T-helper 1 cell (primary cell): ENCODE measurements at places on chromosomes 5 and 9.

- DNase-seq: no peak
Observed at GRCh38 chr5:175896301-175897040, 25.1 kb downstream of the CPLX2 start.

- no peak for DNase-seq
Observed at GRCh38 chr5:863244-863805, 12.5 kb upstream of the ZDHHC11 start.

- no peak for DNase-seq
Observed at GRCh38 chr9:14348123-14348372, 34.1 kb upstream of the NFIB start.

GRCh38 chr5:80655231-80655774 lies 520 bp upstream of the DHFR start:
- no peak for DNase-seq

DNA sequence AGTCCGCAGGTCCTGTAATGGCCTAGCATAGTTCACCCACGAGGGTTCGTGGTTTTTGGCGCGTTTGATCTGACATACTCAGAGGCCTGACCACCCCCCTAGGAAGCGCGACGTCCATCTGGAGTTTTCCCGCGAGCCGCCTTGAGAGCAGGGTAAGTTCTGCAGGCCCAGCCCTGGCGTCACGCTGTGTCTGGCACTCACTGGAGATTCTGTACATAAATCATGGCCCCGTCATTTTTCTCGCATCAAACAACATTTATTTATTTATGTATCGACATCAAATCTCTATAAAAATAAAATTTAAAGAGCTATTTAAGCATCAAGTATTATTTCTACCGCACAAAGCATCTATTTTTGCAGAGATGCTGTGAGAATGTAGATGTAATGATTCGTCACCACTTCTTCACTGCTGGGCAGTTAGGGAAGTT lies 437 bp upstream of the TRIM41 start:
- no peak for DNase-seq

GRCh38 chr5:117065161-117065560 lies 490.5 kb upstream of the SEMA6A start:
- no peak for DNase-seq

DNA sequence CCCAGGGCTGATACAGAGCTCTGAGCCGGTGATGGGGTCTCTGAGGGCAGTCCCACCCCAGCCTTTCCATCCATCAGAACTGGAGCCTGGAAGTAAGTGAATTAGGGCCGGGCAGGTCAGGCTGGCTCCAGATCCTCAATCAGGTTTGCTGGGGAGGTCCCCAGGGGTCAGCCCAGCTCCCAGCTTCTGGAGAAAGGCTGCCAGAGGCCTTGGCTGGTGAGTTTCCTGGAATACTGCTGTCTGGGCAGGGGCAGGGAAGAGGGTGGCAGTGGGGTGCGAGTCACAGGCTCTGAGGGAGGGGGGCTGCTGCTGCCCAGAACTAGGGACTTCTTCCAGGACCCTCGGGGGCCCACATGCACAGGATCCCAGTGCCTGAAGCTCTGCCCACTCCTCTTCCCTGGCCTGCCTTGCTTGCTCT lies 200.6 kb upstream of the MVB12B start:
- no peak for DNase-seq

DNA sequence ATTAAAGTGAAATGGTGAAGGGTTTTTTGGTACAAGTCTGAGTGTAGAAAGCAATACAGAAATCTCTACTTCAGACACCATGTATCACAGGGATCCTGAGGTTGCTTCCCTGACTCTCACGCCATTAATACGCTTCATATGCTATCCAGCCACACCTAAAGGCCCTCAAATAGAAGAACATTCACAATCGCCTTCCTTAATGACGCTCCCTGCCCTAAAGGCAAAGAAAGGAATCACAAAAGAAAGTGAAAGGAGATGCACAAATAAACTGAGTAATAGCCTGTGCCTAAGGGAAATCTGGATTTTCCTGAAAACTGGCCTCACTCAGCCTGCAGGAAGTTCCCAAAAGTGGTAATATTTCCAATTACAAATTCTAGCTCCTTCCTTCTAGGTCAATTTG lies 1002.7 kb upstream of the DMAC1 start:
- no peak for DNase-seq

DNA sequence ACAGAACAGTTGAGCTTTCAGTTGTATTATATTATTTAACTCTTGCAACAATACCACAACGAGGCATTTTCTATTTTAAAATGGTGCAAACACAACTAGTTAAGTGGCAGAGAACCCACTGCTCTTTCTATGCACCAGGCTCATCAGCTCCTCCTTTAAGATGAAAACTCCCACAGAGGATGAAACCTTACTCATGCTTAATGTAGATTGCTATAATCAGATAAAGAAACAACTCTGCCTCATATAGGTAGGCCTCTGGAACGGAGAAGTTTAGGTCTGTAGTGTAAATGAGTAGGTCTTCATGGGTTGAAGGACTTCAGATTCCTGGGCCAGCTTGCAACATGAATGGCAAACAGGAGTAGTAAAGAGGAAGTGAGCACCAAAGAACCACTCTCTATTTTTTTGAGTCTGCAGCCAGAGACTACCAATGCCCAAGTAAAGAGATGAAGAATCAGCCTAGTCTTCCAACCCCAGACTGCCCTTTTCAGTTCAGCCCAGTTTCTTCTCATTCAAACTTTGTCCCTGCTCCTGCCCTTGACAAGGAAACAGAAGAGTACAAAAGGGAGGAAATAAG lies 33.9 kb downstream of the HACD4 start:
- DNase-seq: no peak

- DNase-seq: no peak
Observed at GRCh38 chr5:170537451-170538095, 33.8 kb downstream of the KCNIP1 start.

GRCh38 chr5:14208071-14209021 lies 65.2 kb downstream of the TRIO start:
- no peak for DNase-seq

GRCh38 chr5:171924493-171925122 lies 81.8 kb downstream of the FBXW11 start:
- DNase-seq: no peak

- DNase-seq: no peak
Observed at GRCh38 chr9:93958819-93959682, 3.9 kb upstream of the BARX1 start.

- DNase-seq: no peak
Observed at GRCh38 chr9:84993105-84993504, 323.6 kb downstream of the NTRK2 start.

GRCh38 chr5:140213370-140213983 lies 38.5 kb downstream of the CYSTM1 start:
- no peak for DNase-seq

DNA sequence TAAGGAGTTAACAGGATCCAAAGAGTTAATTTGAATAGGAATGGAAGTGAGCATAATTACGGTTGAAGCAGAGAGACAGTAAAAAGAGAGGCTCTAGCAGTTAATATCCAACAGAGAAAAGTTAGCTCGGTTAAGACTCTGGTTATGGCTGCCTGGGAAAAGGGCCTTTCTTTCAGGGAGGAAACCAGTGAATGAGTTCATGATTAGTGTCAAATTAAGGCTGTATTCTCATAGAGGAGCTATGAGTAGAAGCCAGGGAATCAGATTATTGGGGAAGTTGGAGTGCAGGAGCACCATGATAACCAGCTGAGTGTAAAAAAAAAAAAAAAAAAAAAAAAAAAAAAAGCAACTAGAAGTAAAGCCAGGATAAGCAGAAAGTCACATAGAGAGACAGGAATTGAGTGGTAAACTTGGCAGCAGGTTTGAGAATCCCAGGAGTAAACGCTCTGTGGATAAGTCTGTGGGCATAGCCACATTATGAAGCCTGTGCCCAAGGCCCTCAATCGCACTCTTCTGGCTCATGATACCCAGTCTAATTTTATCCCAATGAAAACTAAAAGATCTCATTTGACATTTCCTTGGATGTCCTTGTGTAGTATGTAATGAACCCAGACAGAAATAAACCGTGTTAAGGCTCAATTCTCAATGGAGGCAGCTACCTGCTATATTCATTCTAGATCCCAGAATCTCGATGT lies 372.6 kb upstream of the MPDZ start:
- no peak for DNase-seq

DNA sequence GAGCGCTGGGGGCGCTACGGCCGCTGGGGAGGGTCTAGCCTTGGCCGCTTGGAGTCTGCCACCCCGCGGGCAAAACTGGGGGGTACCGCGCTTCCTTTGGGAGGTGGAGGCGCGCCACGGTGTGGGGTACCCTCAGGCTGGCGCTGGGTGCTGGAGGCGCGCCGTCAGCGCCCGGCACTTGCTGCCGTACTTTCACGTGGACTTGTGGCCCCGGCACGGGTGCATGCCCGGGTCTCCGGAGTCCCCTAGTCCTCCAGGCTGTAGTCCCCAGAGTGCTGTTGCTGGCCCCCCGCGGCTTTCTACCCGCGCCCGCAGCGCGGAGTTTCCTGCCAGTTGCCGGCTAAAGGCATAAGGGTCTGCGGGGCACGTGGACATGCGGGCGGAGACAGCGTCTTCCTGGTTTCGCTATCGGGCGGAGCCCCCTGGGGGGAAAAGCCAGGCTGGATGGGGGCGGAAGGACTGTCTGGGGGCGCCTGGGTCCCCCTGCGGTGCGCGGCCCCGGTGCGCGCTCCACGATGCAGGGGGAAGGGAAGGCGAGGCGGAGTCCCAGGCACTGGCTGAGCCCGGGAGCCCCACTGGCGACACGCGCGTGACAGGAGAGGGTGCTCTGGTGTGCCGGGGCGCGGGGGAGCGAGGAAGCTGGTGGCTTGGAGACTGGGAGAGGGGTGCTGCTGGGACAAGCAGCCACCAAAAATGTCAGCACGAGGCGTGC lies 666 bp downstream of the PPARGC1B start:
- DNase-seq: no peak

GRCh38 chr5:43418561-43418960 lies 6.4 kb upstream of the CCL28 start:
- no peak for DNase-seq

- DNase-seq: no peak
Observed at GRCh38 chr9:92425474-92425873, 1.2 kb upstream of the OMD start.

DNA sequence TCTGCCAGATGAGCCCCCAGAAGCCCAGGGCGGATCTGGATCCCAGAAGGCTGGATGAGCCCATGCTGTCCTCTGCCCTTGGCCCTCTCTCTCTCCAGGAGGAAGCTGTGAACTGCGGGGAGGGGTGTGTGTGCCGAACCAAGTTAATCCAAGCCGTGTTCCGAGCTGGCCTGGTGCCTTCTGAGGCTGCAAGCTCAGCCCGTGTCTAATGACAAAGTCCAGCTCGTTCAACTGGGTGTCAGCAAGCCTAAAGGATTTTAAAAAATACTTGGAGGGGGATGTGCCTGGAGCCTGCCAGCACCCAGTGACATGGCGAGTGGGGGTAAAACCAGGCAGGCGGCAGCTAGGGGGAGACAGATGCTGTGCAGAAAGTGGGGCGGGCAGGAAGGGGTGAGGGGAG lies 8.0 kb downstream of the STC2 start:
- DNase-seq: no peak

- no peak for DNase-seq
Observed at GRCh38 chr9:79224672-79225433, 346.9 kb upstream of the TLE4 start.

DNA sequence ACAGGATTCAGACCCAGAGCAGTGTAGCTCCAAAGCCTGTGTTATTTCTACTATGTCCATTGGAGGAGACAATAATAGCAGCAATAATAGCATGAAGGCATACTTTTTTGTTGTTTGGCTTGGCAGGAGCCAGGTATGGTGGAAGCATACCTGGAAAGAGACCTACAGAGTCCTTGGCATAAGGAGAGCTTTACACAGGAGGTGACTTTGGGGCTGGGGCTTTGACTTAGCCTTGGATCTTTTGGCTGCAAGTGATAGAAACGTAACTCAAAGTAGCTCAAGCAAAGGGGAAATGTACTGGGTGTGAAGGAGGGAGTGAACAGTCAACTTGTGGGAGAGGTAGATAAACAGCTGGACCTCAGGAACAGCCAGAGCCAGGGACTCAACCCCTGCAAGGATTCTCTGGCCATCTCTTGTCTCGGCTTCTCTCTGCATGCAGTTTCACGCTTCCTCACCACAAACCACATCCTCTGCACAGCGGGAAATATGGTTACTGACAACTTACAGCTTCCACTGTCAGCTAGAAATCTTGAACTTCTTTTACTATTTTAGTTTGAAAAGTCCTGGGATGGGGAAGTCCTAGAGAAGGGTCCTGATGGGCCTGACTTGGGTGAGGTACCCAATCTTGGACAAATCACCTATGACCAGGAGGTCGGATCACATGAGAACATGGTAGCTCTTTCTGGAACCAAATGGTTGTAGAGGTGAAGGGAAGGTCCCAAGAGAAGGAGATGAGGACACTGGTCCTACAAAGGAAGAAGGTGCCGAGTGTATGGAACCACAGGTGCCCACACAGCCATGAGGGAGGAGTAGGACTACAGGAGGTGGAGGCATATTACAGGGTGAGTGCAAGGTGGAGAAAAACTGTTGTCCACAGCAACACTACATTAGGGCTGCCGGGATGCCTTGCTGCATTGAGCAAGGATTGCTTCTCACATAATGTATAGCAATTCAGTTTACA lies 47.0 kb upstream of the TGFBR1 start:
- DNase-seq: peak; percentile 90

DNA sequence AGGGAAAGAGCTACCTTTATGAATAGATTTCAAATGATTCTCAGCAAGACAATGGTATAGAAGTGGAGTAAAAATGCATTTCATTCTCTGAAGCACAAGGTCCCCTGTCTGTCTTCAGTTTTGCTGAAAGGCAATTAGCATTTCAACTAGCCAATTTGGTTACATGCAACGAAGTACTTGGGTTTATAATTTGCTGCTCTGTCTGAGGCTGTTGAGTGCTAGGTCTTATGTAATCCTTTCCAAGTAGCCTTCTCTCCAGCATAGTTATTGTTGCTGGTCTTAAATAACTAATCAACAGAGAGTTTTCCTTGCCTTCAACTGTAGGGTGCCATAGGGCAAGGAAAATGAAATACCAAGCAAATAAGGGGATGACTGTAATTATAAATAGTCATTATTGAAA lies 4.5 kb downstream of the ADGRV1 start:
- DNase-seq: no peak

DNA sequence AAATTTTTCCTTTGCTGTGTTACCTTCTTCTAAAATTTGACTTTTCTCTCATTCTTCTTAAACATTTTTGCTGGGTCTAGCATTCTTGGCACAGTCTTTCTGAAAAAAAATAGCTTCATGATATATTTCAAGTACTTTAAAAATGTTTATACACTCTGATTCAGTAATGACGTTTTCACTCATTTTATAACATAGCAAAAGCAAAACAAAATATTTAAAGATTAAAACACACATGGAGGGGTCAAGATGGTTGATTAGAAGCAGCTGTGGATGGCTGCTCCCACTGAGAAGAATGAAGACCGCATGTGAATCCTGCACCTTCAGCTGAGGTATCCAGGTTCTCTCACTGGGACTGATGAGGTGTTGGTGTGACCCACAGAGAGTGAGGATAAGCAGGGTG lies 188.2 kb downstream of the SGCD start:
- no peak for DNase-seq

- DNase-seq: no peak
Observed at GRCh38 chr9:88722753-88723152, 187.8 kb downstream of the NXNL2 start.

- DNase-seq: no peak
Observed at GRCh38 chr5:111511831-111512374, 432 bp downstream of the STARD4 start.

GRCh38 chr9:87910821-87911220 lies 6.9 kb upstream of the SPATA31C1 start:
- no peak for DNase-seq
